ENCODE measurements at places on chromosomes 3 and 15.

GRCh38 chr15:61639491-61639890 lies 410.4 kb upstream of the RORA start:
- no peak for DNase-seq

DNA sequence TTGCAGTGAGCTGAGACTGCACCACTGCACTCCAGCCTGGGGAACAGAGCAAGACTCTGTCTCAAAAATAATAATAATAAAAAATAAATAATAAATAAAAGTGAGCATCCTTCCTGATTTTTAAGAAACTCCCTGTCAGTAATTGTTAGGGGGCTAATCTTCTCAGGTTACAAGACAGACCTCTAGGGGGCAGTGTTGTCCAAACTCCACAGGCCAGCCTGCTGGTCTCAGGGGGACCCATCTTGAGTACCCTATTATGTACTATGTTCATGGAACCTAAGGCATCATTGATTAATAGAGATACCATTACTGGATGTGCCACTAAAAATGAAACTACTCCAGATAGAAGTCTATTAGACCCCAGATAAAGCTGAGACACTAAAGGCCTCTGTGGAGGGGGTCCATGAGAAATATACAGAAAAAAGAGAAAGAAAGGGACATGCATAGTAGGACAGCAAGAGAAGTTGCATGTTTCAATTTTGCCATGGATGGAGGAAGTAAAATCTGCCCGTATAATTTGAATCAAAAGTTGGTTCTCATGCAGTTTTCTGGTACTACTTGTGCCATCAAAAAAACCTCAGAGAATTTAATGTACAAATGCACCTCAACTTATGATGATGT lies 85.5 kb upstream of the CDV3 start:
- DNase-seq, result peak; percentile 70

DNA sequence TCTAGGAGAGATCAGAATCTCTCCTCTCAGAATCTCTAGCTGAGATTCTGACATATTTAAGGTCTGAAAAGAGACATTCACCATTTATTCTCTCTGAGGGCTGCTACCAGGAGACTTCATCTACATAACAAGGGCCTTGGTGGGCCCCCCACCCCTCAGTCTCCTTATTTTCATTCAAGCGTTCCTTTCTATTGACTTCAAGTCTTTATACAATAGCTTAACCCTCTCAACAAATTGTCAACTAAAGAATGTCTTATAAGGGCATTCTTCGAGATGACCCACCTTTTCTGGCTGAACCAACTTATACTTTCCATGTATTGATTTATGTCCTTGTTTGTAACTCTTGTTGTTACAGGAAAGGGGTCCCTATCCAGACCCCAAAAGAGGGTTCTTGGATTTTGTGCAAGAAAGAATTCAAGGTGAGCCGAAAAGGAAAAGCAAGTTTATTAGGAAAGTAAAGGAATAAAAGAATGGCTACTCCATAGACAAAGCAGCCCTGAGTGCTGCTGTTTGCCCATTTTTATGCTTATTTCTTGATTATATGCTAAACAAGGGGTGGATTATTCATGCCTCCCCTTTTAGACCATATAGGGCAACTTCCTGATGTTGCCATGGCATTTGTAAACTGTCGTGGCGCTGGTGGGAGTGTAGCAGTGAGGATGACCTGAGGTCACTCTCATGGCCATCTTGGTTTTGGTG lies 209.5 kb upstream of the ALCAM start:
- no peak for DNase-seq

DNA sequence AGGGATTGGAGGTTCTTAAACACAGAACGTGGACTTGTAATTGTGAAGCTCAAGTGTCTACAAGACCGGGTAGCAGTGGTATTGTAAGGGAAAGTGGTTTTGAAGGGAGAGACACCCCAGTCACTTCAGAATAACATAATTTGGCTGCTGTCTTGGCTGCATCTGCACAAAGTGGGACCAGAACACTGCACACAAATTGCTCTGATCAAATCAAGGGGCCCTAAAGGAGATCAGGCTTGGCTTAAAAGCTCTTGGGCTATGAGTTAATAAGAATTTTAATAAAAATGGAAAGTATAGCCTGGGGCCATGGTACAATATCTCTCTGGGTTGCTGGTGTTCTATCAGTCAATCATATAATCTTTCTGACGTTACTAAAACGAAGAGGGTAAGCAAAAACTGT lies 356.1 kb upstream of the ICE2 start:
- no peak for DNase-seq

DNA sequence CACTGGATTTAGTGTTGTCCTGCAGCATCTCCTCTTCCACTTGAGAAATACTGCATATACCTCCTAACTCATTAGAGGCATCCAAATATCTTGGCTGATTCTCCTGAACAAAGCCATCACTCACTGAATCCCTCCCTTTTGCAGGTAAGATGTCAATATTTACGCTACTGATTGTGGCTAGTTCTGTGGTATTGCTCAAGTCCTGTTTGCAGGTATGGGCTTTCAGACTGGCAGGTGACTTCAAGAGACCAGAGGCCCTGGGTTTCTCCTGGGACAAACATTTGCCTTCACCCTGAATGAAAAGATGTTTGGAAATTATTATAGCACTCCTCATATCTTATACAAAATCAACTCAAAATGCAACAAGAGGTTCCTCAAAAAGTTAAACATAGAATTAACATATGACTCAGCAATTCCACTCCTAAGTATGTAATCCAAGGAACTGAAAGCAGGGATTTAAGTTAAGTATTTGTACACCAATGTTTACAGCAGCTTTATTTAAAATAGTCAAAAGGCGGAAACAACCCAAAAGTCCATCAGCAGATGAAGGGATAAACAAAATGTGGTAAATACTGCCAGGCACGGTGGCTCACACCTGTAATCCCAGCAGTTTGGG lies 18.6 kb downstream of the NEK4 start:
- no peak for DNase-seq

- peak; percentile 71 for DNase-seq
Observed at GRCh38 chr3:45546716-45547701, 47.5 kb upstream of the LIMD1 start.
